Fibroblast of skin of right biceps (primary cell): ENCODE measurements at places on chromosomes 5 and 9.
A peak's percentile ranks its signal among the peaks of the same experiment; 100 is the strongest.

GRCh38 chr9:109499093-109499630 lies 1.1 kb upstream of the PTPN3 start:
- no peak for DNase-seq

- DNase-seq, result peak; percentile 60
Observed at GRCh38 chr9:114898741-114899140, 31.6 kb downstream of the TNFSF8 start.

- peak; percentile 51 for DNase-seq
Observed at GRCh38 chr5:93279296-93279963, 301.6 kb downstream of the NR2F1-AS1 start.

GRCh38 chr5:153881687-153882086 lies 157.0 kb downstream of the FAM114A2 start:
- DNase-seq, result peak; percentile 36

DNA sequence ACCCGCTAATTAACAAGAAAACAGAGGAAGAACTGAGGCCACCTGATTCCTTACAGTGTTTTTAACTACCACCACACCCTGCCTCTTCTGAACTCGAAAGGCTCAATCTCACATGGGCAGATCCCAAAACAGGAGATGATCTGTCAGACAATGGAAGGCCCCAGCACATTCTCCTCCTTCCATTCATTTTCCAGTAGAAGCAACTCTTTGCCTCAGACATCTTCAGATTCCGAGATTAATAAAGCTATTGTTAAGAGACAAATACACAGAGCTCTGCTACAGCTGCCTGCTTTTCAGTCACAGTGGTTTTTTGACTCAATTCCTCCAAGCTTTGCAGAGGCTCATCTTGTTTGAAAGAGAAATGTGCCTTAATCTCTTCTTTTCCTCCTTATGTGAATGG lies 127.2 kb upstream of the ADAMTSL1 start:
- no peak for DNase-seq

GRCh38 chr5:122091936-122092600 lies 14.0 kb upstream of the LOX start:
- peak; percentile 94 for DNase-seq

GRCh38 chr9:28120626-28121025 lies 547.3 kb upstream of the C9orf72 start:
- DNase-seq, result no peak

DNA sequence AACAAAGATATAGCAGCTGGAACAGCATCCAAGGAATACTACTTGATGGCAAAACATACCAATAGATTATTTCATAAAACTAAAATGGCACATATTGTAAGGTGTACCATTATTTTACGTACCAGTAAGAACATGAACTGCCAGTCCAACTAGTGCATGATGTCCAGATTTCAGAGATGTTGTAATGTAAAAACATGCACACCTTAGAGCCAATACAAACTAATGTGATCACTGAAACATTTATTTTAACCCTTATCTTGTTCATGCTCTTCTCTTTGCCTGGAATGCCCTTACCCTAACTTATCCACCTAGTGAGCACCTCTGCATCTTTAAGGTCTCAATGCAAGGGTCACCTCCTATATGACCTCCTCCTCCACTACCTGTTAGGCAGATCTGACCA lies 172.0 kb downstream of the GLIS3 start:
- no peak for DNase-seq

GRCh38 chr5:178460174-178460573 lies 130.0 kb downstream of the COL23A1 start:
- no peak for DNase-seq

DNA sequence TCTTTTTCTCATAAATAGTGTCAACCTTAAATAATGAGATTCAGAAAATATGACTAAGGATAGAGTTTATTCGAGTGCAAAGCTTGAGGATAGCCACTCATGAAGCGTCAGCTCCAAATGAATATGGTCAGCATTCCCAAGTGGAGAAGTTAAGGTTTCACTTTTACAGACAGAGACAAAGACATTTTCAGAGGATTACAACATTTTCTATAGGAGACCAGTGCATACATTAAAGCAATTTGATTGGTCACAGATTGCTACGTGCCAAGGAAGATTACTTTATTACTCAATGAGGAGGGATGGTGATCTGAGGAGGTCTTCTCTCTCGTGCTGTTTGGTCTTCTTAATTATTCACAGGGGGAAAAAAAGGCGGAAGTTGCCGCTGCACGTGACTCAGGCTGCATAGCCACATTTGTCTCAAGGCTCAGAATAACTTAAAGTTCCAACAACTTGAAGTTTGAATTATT lies 60.1 kb upstream of the SPATA31C2 start:
- DNase-seq, result peak; percentile 90

DNA sequence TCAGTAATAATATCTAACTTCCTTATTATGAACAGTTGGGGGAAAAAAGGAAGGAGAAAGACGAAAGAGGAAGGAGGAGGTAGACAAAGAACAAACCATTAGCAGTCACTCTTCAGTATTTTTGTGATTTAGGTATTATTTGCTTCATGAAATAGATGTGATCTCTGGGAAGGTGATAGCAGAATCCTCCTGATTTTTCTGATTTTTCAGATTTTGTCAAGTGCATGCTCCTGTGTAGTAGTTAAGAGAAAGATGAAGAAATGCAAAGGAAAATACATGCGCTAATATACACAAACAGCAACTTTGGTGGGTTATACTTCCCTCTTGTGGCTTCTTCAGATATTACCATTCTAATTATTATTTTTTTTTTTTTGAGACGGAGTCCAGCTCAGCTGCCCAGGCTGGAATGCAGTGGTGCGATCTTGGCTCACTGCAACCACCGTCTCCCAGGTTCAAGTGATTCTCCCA lies 31.6 kb downstream of the LMNB1 start:
- DNase-seq, result peak; percentile 40

- peak; percentile 56 for DNase-seq
Observed at GRCh38 chr9:133773889-133774655, 35.9 kb upstream of the SARDH start.

DNA sequence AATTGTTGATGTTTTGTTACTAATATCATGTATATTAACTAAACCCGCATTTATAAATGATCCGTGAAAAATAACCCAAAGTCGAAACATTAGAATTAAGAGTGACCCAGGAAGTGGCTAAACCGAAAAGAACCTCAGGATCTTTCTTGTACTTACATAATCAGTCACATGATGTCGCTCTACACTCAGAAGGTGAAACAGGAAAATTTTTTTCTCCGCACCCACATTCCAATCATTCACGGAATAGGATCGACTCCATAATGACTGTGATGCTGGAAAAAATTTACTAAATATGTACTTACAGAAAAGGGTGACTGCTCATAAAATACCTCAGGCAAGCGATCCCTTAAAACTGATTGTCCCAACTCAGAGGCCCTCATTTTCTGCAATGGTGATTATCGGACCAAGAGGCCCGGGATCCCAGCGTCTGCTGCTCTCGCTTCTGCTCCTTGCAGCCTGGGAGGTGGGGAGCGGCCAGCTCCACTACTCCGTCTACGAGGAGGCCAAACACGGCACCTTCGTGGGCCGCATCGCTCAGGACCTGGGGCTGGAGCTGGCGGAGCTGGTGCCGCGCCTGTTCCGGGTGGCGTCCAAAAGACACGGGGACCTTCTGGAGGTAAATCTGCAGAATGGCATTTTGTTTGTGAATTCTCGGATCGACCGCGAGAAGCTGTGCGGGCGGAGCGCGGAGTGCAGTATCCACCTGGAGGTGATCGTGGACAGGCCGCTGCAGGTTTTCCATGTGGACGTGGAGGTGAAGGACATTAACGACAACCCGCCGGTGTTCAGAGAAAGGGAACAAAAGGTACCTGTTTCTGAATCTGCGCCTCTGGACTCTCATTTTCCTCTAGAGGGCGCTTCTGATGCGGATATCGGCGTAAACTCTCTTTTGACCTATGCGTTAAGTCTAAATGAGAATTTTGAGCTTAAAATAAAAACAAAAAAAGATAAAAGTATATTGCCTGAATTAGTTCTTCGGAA lies at the start of gene PCDHA12:
Gene PCDHA12, plus strand, starts transcription at position 224 of the 981 bp plus-strand sequence. Its CDS starts 165 bp downstream, at position 389.
- DNase-seq, result no peak

- DNase-seq, result no peak
Observed at GRCh38 chr5:161421067-161421466, 125.5 kb downstream of the GABRB2 start.

DNA sequence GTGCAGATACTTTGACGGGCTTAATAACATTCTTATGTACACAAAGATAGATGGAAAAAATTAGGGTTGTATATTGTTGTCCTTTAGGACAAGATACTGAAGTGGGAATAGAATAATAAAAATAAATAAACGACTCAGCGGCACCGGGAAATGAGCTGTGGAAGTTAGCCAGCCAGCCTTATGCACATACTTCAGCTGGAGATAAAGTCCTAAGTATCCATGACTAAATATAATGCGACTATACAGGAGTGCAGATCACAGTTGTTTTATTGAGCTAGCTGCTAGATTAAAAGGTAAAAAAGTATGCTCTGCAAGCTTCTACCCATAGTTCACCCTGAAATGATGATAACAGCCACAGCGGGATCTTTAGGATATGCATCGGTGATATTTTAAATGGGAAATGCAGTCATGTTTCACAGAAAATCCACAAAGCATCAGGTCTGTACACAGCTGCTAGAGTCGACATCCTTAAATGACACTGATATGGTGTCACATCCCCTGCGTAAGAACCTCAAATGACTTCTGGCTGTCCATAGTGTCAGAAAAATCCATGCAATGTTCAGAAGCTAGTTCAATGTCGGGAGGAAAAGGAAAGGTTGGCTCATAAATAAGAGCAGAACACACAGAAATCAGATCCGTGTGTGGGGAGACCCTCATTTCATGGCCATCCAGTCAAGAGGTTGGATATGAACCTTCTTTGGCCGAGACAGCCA lies 392.8 kb upstream of the DAP start:
- no peak for DNase-seq

- DNase-seq, result peak; percentile 72
Observed at GRCh38 chr5:35656721-35657120, 39.1 kb downstream of the SPEF2 start.

- no peak for DNase-seq
Observed at GRCh38 chr5:36193746-36194145, 41.8 kb downstream of the SKP2 start.

DNA sequence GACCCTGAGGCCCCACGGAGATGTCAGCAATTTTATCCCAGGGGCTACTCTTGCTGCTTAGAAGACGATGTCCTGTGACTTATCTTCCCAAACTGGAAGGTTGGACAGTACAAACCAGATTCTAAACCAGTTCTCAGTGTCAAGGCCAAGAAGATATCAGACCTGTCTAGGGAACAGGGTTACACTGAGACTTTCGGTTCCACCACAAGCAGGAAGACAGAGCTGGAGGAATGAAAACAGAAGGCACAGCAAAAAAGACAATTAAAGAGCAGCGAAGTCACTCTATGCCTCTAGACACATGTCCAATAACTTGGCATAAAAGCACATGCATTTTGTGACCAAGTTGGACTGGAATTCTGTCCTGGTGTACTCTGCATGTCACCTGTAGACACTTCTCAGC lies 73.4 kb upstream of the TMEM252 start:
- DNase-seq, result no peak
